ENCODE measurements at places on chromosomes 4 and X.

DNA sequence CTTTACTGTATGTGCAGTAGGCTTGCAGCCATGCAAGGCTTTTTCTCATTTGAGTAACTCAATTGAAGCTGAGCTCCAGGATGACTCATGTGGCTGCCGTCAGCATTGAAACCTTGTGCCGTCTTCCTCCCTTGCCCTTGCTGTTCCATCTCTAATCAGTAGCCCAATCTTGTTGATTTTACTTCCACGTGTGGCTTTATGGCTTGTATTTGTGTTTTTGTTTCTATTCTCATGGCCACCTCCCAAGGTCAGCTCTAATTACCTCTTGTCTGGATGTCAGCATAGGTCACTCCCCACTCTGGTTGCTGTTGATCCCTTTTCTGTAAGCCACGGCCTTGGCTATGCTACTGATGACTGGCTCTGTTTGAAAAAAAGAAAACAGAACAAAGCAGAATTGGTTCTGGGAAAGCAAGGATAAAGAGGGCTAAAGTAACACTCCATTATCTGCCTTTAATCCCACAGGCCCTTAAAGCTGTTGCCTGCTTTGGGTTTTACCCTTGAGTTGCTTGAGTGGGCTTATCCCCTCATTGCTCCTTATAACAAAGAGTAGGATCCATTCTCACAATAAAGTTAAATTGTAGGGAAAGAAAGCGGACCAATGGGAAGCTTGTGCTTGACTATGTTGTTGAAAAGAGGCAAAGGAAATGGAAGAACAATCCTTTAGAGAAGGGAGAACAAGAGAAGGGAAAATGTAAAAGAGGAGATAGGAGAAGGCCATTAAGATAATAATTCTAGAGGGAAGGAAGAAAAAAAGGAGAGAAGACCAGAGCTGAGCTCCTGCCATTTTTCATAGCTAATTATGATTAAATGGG is 173.9 kb upstream of the PGRMC2 start:
- DNase-seq: no peak

DNA sequence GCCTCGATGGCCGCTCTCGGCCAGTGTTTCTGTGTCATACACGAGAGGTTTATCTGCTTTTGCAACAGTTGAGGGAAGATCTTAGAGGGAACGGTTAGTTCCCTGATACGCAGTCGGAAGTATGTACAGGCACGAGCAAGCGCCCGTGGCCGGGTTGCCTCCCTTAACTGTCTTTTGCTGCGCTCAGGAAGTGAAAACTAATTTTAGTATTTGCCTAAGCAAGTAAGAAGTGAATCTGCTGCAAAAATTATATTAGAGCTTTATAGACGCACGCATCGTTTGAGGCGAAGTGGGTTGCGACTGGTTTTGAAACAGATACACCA is 695 bp downstream of the MTM1 start:
- no peak for DNase-seq

DNA sequence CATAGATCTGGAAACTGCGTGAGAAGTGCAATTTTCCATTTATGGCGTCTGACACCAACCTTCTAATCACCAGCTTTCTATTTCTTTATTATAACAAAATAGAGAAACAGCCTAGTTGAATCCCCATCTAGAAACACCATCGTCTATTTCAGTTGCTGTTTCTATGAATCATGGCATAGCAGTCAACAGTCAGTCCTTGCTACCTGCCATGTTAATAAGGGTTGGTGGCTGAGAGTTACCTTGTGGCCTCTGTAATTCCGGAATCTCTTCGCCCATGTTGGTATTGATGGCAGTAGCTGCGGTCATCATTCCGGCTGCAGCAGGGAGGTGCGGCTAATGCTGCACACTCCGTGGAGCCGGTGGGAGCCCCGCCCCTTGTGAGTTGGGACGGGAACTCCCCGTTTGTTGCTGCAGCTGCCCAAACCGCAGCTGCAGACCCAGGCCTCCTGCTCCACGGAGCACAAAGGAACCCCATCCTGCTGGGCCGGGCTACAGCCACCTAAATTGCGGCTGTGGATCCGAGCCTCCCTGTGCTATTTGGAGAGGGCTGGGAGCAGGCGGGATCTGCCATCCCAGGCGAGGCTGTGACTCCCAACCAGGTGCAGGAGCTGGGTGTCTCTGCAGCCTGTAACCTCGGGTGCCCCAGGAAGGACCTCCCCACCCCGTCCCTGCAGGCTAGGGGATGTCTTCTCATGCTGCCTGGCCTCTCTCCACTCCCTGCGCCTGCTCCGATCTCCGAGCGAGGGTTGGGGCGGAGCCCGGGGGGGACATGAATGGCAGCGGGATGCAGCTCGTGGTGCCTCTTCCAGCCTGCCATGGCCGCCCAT is 115.4 kb upstream of the STK26 start:
- DNase-seq: no peak

DNA sequence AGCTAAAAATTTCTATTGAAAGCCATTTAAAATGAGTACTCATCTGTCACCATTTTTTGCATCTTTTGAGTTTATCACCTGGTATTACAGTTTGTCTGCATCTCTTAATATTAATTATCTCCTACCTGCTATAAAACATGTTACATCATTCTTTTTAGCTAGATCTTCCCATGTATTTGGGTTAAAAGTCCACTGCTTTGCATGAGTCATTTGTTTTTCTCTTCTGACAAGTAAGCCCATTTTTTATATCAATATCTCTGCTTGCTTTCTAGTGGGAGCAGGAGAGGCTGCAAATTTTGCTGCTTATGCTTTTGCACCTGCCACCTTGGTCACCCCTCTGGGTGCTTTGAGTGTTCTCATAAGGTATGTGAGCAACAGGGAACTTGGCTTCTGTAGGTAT is 16.1 kb downstream of the NIPAL1 start:
- no peak for DNase-seq

DNA sequence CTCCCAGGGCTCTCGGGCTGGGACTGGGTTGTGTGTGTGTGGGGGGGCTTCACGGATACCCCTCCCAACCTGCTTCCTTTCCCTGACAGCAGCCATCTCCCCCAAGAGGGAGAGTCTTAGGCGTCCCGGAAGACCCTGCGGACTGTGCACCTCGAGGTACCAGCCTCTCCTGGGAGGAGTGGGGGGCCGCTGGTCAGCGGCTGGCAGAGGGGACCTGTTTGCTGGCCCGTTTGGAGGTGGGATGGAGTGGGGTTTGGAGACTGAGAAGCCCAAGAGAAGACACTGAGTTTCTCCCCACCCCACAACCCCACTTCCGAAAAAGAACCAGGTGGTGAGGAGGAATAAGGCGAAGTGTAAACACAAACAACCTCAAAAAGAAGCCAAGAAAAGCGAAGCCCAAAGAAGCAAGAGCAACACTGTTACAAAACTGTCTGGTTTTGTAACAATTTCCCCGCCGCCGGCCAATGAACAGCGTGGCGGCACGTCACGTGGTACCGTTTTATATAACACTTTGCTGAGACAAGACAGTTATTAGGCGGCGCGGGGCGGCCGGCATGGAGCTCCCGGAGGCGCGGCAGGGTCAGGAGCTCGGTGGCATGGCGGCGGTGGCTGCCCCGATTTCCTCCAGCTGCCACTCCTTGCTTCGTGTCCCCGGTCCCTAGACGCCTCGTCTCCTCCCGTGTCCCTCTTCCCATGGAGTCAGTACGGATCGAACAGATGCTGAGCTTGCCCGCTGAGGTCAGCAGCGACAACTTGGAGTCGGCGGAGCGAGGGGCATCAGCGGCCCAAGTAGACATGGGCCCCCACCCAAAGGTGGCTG is at the start of gene LONRF3:
LONRF3 (plus strand) TSS at position 531 of the 820 bp plus-strand sequence; CDS start at position 694, 163 bp downstream.
- DNase-seq: no peak

GRCh38 chr4:150289198-150289597 is 211.0 kb downstream of the DCLK2 start:
- no peak for DNase-seq

DNA sequence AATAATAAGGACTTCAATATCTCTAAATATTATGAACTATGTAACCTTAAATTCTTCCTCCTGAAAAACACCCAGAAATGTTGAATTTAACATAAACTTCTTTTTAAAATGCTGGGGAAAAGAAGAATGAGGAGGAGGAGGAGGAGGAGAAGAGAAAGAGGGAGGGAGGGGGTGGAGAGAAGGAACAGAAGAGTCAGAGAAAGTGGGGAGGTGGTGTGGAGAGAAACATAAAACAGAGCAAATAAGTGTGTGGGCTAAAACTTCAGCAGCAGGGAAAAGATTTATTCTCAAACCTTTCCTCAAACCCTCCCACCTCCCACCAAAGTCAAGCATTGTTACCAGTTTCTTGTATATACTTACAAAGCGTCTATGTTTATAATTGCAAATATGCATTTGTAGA is 34.7 kb upstream of the SEC24B start:
- no peak for DNase-seq

DNA sequence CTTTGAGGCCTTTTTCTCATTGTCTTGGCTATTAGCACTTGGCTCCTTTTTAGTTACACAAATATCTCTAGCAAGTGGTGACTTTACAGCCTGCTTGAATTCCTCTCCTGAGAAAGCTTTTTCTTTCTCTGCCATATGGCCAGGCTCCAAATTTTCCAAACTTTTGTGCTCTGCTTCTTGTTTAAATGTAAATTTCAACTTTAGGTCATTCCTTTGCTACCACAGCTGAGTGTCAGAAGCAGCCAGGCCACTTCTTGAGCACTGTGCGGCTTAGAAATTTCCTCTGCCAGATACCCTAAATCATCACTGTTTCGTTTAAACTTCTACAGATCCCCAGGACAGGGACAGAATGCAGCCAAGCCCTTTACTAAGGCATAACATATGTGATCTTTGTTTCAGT is 222.4 kb downstream of the FBXO8 start:
- no peak for DNase-seq

DNA sequence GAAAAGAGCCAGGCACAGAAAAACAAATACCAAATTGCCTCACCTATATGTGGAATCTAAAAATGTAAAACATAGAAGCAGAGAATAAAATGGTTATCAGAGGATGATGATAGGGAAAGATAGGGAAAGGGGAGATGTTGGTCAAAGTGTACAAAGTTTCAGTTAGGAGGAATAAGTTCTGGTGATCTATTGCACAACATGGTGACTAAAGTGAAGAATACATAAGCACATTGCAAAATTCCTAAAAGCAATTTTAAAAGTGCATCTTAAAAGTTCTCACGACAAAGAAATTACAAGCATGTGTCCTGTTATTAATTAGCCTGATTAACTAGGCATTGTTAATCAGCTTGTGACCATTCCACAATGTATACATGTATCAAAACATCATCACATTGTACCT is 136.0 kb downstream of the GABRG1 start:
- no peak for DNase-seq
